COLO829 (cell line): ENCODE measurements at places on chromosomes 1 and 21.

- peak; percentile 83 for DNase-seq
These were observed at the start of gene DNAH14 for GRCh38 chr1:224929335-224930237. DNAH14 (plus strand) TSS chr1:224929675; CDS start chr1:224952703, 23,028 bp downstream.

DNA sequence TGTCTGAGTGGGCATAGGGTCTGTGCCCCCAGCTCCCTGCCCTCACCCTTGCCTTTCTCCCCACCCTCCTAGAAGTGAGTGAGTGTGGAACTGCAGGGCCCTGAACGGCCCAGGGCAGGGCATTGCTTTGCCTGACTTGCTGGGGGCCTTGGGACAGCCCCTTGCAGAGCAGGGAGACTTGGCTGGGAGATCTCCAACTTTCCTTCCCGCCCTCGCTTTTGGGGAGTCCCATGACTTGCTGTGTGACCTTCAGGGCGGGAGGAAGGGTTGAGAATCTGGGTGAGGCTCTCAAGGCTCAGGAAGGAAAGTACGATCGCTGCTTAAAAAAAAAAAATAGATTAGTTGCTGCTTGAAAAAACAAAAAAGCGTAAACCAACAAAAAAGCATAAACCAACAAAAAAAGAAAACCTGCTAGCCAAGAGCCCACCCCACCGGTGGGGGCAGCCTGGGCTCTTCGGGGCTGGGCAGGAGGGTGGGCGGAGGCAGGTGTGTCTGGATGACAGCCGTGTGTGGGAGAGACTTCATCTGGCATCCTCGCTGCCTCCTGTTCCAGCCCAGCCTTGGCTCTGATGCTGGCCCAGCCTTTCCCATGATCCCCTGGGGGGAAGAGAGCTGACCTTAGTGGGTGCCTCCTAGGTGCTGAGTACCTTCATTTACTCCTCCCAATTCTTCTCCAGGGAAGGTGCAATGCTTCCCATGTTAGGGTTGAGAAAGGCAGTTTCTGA, 6.5 kb downstream of the NBL1 start:
- DNase-seq = no peak

- DNase-seq = no peak
These were observed 15.5 kb downstream of the LEPR start for GRCh38 chr1:65435987-65436386.

DNA sequence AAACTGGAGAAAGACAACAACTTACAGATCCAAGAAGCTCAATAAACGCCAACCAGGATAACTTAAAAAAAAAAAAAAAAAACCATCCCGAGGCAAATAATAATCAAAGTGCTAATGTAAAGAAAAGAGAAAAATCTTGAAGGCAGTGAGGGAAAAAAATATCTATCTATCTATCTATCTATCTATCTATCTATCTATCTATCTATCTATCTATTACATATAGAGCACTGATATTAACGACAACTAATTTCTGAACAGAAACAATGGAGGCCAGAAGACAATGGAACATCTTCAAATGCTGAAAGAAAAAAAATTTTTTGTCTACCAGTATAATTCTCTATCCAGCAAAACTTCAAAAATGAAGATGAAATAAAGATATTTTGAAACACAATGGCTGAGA, 18.0 kb downstream of the PACC1 start:
- no peak for DNase-seq

GRCh38 chr1:232943679-232944252, 6.6 kb upstream of the NTPCR start:
- DNase-seq = no peak

- DNase-seq = no peak
These were observed 1014.5 kb downstream of the BRINP3 start for GRCh38 chr1:189463166-189463565.

DNA sequence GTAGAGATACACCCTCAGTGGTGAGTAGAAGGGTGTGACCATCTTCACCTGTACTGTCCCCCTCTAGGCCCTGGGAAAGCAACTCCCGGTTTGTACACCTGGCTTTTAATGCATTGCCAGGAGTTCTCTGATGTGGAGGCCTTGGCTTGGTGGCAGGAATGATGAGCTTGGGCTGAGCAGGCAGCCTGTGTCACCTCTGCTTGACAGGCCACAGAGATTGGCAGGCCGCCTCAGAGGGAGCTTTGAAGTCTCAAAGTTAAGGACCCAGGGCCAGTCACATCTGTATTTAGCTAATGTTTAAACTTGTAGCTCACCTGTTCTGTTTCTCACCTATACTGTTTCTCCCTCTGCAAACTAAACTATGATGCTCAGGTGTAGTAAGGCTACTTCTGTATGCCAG, 28.5 kb downstream of the HUNK start:
- DNase-seq = no peak

DNA sequence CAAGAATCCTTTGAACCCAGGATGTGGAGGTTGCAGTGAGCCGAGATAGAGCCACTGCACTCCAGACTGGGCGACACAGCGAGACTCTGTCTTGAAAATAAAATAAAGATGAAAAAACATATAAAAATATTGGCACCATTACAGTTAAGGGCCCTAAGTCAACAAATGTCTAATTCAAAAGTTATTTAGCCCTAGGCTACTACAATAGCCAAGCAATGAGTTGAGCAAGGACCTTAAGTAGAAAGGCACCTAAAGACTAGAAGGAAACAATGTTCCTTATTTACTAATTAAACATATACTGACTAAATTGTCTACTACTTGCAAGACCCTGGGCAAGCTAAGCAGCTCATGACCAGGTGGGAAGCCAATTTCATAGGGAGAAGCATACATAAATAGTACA, 4.1 kb downstream of the PIK3R3 start:
- no peak for DNase-seq

GRCh38 chr1:50750021-50750619, 209.9 kb downstream of the FAF1 start:
- peak; percentile 12 for DNase-seq

DNA sequence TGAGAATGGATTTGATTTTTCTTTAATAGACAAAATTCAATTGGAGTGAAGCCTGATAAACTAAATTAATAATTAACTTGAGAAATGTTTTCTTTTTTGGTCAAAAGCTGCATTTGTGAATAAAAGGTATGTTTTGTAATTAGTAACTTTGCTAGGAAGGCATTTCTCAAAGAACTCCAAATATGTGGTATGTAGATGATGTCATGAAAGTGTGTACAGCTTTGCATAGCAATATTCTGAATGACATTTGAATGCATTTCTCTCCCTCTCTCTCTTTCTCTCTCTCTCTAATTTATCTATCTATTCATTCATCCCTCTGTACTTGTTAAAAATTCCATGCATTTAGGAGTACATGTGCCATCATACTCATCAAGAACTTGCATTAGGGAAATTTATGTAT, 109.1 kb upstream of the ADAMTS5 start:
- no peak for DNase-seq

- no peak for DNase-seq
These were observed 739.1 kb downstream of the MATN1 start for GRCh38 chr1:29984166-29984861.

- DNase-seq = no peak
These were observed 67.8 kb upstream of the NR5A2 start for GRCh38 chr1:199959775-199960110.

DNA sequence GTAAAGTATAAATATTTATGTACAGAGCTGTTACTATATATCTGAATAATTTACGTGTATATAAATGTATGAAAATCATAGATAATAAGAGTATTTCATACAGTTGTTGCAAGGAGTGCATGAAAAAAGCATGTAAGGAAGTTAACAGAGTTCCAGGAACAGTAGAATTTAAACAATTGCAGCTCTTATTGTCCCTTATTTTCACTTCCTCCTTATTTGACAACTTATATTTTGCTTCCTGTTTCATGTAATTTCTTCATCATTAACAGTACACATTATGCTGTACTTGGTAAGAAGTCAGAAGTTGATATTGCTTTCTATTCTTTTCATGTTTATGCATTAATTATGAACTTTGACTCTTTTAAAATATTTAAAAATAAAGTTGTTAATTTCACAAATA, 681.5 kb downstream of the LRRIQ3 start:
- DNase-seq = no peak

DNA sequence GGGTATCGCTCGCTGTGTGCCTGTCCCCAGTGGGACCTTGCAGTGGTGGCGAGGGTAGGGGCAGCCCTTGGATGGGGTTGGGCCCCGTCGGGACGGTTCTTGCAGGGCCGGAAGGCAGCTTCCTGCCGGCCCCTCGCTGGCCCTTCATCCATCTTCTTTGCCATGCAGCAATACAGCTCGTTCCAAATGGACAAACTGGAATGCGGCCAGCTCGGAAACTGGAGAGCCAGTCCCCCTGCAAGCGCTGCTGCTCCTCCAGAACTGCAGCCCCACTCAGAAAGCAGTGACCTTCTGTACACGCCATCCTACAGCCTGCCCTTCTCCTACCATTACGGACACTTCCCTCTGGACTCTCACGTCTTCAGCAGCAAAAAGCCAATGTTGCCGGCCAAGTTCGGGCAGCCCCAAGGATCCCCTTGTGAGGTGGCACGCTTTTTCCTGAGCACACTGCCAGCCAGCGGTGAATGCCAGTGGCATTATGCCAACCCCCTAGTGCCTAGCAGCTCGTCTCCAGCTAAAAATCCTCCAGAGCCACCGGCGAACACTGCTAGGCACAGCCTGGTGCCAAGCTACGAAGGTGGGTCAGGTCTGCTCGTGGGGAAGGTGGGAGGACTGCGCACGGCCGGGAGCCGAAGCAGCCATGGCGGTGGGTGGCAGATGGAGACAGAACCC, 45.8 kb downstream of the SIM2 start:
- DNase-seq = no peak

GRCh38 chr1:246156847-246157246, 350.2 kb downstream of the SMYD3 start:
- no peak for DNase-seq

DNA sequence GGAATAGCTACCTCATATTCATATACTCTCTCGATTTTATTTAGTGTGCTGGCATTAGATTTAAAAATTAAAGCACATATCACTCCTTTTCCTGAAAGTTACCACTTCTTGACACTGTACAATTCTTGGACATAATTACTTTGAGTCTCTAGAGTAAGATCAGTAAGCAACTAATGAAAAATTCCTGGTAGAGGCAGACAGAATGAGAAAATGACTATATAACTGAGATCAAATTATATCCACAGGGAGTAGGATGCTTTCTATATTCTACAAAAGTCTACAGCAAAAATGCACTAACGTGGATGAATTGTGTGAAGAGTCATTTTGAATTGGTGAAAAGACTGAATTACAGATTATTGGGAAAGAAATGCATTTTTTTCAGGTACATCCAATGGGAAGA, 445.7 kb downstream of the PTBP2 start:
- no peak for DNase-seq

- DNase-seq = no peak
These were observed 56.1 kb downstream of the HSF2BP start for GRCh38 chr21:43603233-43603626.

DNA sequence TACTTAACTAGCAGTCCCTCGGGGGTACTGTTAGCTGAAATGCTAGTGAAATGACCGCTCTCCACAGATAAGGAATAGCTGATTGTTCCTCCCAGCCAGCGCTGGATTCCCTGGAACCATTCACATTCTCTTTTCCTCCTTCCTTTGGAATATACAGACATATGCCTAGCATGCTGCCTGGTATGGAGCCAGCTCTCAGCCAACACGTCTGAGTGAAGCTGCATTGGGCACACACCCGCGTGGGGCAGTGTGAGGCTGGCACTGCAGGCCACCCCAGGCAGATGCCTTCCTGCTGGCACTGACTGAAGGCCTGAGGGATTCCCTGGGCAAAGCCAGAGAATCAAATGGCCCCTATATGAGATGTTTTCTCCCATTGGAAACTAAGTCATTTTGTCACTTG, 66.7 kb downstream of the TLR5 start:
- DNase-seq = no peak

DNA sequence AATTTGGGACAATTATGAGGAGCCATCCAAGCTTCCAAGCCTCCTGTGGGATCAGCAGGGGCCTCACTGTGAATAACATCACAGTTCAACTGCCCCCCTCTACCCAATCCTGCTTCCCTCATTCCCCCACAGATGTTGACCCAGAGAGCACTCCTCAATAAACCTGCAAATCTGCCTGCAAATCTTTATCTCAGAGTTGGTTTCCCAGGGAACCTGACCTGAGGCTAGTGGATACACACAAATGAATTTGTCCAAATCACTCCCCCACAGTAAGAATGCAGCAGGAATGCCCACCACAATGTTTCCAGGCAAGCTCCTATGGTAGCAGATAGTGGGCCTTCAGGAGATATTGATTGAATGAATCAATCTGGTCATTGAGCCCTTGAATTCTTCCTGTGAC, 56.4 kb upstream of the HIVEP3 start:
- DNase-seq = no peak

DNA sequence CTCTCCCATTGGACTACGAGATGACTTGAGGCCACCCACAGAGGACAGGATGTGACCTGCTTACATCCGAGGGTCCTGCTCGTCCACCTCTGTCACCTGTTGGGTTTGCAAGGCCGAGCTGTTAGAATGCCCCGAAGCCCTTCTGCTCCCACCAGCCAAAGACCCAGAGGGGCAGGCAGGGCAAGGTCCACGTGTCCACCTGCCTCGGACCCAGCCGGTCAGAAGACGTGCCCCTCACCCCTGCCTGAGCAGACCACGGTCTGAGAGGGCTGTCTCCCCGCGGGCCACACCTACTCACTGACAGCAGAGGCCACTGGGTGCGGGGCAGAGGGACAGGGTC, 30.3 kb upstream of the TRAPPC10 start:
- DNase-seq = no peak

DNA sequence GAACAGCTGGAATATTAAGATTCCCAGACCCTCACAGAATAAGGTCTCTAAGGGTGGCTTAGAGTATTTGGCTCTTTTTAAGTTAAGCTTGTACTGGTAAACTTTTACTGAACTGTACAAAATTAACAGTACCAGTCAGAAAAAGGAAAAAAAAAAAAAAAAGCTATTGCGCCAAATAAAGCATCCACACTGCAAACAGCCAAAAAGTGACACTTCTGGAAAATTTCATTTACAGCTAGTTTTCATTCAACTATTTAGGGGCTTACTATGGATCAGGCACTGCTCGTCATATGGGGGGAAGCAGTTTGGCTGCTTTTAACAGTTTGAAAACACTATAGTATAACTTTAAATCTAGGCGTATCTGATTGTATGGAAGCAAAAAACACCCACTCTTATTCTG, 139.6 kb downstream of the EIF4G3 start:
- DNase-seq = no peak

DNA sequence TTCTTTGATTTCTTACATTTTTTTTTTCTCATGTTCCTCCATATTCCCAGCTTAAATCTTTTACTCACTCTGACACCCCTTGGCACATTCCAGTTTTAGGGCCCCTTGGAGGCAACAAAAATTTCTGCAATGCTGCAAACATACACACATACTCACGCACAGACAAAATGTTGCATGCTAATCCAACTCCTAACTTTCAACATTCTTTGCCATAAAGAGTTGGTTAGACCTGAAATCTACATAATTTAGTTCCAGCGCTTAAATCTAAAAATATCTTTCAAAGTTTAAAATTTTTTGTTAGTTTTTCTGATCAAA, 103.9 kb downstream of the PTPN14 start:
- DNase-seq = no peak

DNA sequence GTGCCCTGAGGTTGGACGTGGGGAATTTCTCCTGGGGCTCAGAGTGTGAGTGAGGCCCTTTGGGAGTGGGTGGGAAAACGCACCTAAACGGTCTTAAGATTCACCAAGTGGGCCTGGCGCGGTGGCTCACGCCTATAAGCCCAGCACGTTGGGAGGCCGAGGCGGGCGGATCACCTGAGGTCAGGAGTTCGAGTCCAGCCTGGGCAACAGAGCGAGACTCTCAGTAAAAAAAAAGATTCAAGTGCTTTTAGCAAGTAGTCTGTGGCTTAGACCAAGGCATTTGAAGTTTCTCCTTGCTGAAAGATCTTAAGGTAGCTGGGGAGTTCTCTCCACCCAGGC, 1.4 kb downstream of the RPS8 start:
- DNase-seq = no peak

- no peak for DNase-seq
These were observed 9.2 kb downstream of the SLC35D1 start for GRCh38 chr1:67044631-67045270.
